Activated CD4-positive, alpha-beta memory T cell treated with anti-CD3 and anti-CD28 coated beads for 36 hours (primary cell): ENCODE measurements at places on chromosomes 5 and 9. TPM values are rescaled to one million over a fixed set of nuclear protein-coding genes. Genes with fewer than 3 reads are reported as not detected.
A peak's percentile ranks its signal among the peaks of the same experiment; 100 is the strongest.

IFNB1 gene
- 0.26 TPM for total RNA-seq

PRR16 gene
- not detected for total RNA-seq

C5orf52 gene
- total RNA-seq: not detected

STC2 gene
- 13.7 TPM for total RNA-seq

TNFSF8 gene
- 37.9 TPM for total RNA-seq

MEIKIN gene
- 2.1 TPM for total RNA-seq

DNA sequence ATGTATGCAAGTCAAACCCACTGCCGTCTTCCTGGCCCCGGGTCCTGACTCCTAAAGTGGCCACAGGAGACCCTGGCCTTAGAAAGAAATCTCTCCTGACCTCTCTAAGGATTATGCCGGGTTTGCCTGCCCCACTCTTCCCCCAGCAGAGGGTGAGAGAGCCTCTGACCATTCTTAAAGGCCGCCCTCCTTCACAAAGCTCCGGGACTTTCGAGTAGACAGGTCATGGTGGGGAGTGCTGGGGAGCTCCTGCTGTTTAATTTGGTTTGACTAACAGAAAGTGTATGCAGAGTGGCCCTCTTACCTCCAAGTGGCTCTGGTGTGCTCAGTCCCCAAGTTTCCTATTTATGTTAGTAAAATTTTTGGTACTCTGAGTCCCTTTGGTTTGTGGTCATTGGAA is 111.8 kb downstream of the LRRC70 start:
- no peak for DNase-seq

- peak; percentile 79 for DNase-seq
These were observed 79.4 kb downstream of the ESM1 start for GRCh38 chr5:54905942-54906537.

DNA sequence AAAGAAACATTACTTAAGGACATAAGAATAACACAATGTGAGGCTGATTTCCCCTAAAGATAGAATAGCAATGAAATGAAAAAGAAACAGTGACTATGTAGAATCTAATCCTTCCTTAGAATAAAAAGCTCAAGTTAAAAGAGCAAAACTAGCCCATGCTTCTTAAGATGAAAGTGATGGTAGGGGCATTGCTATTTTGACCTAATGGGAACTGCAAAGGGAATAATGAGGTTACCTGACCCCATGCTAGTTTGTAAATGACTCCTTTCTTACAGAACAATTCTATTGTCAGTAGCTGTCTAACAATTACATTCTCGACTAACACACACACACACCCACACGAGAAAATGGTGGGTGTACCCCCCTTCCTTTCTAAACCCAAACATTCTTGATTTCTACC is 575.8 kb downstream of the CSNK1G3 start:
- DNase-seq: no peak

DNA sequence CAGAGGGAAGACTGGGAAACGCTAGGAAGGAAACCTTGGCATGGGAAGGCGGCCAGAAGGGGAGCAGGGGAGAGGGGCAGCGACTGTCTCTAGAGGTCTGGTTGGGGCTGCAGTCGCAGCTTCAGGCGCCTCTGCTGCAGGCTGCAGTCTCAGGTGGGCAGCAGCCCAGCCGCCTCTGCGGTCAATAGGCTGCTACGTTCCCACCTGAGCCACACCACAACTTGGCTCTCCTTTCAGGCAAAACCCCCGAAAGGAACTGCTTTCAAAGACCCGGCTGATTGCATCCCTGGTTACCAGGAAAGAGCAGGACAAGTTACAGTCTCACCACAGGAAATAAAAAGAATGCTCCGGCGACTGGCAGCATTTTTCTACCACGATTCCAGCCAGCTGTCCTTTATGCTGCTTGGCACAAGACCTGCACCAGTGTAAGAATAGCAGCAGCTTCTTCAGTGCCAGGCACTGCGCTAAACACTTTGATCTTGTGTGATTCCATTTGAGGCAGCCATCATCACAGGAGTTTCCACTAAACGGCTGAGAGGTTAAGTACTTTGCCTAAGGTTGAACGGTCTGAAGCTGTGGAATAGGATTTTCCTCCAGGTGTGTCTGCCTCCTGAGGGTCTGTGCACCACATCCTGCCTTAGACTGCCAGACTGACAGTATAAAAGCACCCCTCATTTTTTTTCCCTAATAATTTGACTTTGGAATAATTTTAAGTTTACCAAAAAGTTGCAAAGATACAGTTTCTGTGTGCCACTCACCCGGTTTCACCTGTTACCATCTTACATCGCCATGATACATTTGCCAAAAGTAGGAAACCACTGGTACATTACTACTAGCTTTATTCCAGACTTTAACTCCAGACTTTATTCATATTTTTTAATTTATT is 7.5 kb downstream of the RPS14 start:
- no peak for DNase-seq

GRCh38 chr5:132021654-132022053 is 10.2 kb upstream of the ACSL6 start:
- DNase-seq: no peak

DNA sequence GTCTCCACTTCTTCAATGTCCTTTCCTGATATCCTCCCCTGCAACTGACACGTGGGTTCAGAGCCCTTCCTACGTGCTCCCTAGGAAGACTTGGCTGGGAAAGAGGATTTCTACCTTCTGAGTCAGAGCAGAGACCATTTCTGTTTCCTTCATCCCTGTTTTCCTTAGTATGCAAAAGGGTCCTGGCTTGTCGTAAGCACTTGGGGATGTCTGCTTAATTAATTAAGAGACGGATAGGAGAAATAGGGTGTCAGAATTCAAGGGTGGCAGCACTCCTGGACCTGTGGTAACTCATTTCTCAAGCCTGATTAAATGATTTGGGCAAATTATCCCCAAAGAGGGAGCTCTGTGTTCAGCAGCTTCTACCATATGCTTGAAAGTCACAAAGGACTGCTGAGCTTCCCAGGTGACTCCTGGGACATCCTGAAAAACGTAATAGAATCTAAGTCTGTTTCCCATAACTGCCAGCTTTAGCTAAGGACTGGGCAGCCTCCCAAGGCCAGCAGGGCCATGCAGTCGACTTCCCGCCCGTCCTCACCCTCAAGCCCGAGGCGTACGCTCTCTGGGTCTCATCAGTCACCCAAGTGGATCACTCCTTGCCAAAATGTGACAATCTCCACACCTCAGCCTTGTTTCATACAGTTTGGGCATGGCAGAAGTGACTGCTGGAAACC is 20.5 kb downstream of the ABCA1 start:
- DNase-seq: no peak

DNA sequence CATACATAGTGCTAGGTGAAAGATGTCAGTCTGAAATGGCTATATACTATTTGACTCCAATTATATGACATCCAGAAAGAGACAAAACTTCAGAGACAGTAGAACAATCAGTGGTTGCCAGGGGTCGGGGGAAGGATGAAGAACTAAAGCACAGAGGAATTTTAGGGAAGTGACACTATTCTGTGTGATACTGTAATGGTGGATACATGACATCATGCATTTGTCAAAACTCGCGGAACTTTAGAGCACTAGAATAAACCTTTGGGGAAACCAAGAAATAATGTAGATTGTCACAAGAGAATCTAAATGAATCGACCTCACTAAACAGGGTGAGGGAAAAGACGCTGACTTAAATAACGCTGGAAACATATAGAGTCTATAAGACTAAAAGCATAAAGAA is 107.0 kb upstream of the RETREG1 start:
- DNase-seq: no peak

DNA sequence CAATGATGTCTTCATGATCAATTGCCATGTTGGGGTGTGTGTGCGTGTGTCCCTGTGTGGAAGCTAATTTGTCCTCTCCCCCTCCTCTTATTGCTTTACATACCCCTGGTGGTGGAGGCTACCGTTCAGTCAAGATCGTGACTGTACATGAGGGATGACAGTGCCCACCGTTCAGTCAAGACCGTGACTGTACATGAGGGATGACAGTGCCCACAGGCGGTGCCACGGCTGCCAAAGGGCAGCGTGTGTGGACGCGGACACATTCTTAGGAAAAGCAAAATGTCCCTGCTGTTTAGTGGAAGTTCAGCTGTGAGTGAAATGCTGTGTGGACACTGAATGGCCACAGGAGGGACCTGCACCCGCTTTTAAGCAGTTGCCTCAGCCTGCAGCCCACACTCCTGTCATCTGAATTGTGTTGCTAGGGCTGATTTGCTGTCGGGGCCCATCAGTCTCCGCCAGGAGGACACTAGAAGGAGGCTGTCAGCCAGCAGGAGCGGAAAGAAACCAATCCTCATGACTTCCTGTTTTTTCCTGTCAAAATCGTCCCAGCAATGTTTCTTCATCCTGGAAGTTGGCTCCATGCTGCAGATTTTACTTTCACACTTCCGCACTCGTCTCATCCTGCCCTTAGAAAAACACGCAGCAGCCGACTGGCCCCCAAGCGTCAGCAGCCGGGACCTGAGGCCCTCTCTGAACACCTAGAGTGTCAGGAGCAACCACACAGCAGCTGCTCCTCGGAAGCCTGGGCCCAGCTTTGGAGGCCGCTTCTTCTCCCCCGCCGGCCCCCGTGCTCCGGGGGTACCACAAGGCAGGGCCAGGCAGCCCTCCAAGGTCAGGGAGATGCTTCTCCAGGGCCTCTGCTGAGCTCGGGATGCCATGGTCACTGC is 9.1 kb downstream of the OR2V1 start:
- no peak for DNase-seq

- DNase-seq: no peak
These were observed 183.2 kb downstream of the TMEM161B start for GRCh38 chr5:88085462-88085861.
